ENCODE measurements at places on chromosomes 3 and 15. TPM values are rescaled to one million over a fixed set of nuclear protein-coding genes. Genes with fewer than 3 reads are reported as not detected.
A peak's percentile ranks its signal among the peaks of the same experiment; 100 is the strongest.

Gene LXN
- total RNA-seq, result 4.5 TPM

Gene XCR1
- not detected for total RNA-seq

Gene TF
- 1.8 TPM for total RNA-seq

Gene EPM2AIP1
- 37.3 TPM for total RNA-seq

Gene NPAP1
- not detected for total RNA-seq

Gene SLC9A9
- total RNA-seq, result 25.8 TPM

DNA sequence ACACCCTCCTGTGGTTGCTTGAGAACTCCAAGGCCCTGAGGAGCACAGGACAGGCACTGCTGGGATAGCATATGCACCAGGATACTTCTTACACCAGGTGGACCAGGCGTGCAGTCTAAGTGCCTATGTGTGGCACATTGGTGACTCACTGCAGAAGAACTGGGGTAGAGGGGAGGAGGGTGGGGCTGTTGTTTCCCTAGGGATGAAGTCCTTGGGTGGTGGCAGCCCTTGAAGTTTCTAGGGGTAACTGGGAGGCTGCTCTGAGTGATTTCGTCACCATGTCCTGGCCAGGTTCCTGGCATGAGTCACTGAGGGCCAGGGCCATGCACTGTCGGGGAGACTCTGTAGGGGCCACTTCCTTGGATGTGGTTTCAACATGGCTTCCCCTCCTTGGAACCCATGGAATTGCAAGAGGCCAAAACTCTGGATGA lies 15.9 kb downstream of the MYZAP start:
- peak; percentile 93 for DNase-seq

DNA sequence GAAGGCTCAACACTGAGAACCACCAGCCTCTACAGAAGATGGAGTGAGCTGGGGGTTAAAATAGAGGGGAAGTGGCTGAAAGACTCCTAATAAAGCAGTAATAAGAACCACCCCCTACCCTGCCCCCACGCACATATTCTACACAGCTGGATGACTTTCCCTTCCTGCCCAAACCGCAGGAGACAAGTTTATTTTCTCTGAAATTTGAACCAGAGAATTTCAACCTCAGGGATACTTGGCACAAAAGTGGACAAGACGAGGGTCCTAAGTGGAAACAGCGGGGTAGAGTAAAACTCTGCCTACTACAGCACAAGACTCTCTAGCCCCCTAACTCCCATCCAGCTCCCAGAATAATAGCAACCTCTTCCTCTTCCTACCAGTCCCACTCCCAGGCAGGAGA lies 28.4 kb downstream of the USF3 start:
- DNase-seq, result no peak

GRCh38 chr3:106814231-106814630 lies 563.0 kb upstream of the CCDC54 start:
- peak; percentile 18 for DNase-seq

- no peak for DNase-seq
These were observed 168.3 kb upstream of the TGFBR2 start for GRCh38 chr3:30438126-30438525.

- DNase-seq, result no peak
These were observed 214.2 kb downstream of the MEIS2 start for GRCh38 chr15:36886191-36886590.

GRCh38 chr15:65583701-65584100 lies 27.2 kb downstream of the INTS14 start:
- DNase-seq, result no peak

DNA sequence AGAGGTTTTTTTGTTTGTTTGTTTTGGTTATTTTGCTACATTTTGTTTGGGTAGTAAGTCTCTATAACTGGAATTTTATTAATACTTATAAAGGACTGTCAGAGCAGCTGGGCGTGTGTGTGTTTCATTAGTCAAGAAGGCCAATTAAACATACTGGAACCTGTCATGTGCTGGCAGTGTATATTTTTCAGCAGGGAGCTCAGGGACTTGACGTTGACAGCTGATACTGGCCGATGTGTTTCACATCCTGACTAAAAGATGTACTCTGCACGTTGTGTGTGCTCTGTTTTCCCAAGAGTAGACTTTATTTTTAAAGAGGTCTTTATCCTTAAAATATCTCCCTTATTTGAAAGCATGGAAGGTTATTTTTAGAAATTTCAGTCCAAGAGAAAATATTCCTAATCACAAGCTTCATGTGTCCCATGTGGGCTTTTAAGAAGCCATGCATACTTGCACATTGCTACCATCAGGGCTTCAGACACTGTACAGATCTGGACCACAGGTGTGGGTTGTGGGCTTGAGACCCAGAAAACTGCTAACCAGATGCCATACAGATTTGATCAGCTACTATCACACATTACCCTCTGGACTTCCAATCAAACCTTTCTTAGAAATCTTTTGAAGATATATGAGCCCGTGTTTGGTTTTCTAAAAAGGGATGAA lies 135.9 kb downstream of the FEZF2 start:
- DNase-seq, result no peak

DNA sequence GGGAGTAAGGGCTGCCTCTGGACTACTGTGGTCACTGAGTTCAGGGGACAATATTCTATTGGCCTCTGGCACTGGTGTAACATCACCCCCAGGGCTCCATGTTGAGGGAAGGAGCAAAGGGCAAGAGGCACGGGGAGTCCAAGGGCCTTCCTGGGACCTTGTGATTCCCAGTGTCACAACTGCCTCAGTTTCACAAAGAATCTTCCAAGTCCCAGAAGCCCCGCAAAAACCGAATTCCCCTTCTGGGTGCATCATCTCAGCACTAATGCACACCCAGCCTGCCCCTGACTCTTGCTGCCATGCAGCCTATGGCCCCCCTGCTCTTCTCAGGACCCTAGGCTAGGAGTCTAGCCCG lies 5.5 kb downstream of the AMOTL2 start:
- DNase-seq, result no peak

- DNase-seq, result no peak
These were observed 29.0 kb downstream of the CCDC12 start for GRCh38 chr3:46947546-46947901.

DNA sequence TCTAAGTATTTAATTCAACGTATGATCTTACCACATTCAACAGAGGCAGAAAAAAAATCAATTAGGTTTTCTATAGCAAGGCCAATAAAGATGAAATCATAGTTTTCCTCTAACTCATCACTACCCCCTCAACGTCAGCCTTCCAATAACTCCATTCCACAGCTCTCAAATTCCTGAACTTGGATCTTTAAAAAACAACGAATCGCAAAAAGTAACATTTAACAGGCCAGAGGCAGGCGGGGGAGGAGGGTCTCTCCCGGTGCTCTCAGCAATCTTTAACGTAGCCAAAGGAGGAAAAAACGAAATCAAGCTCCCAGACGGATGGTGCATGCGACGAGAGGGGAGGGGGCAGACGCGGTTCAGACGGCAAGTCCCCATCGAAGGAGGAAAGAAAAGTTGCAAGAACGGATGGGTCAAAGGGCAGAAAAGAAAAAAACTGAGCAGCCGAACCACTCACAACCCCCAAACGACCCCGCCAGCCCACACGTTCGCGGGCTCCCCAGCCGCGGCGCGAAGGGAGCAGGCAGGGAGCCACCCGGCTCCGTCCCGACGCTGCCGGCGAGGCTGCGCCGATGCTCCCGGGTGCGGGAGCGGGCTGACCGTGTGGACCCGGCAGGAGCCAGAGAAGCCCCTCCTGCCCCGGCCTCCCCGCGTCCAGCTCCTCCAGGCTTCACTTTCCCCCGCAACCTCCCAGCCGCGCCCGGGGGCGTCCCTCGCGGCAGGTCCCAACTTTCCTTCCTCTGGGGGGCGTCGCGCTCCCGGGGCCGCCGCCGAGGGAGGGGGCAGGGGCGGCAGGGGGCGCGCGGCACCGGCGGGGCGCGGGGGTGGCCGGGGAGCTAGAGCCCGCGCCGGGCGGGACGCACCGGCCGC lies 703 bp downstream of the PEAK1 start:
- DNase-seq, result peak; percentile 27

Measured in stomach (tissue), 19 donors.